ENCODE measurements at places on chromosomes 3 and 15.
A peak's percentile ranks its signal among the peaks of the same experiment; 100 is the strongest.

GRCh38 chr3:7567160-7567559 lies 706.2 kb downstream of the GRM7 start:
- no peak for DNase-seq

GRCh38 chr3:94028093-94028837 lies at the start of gene STX19:
Gene STX19, minus strand, starts transcription at chr3:94028597. Its CDS starts 13,328 bp downstream, at chr3:94015269.
- DNase-seq: no peak

GRCh38 chr3:11606865-11607440 lies 36.8 kb downstream of the VGLL4 start:
- DNase-seq: no peak

DNA sequence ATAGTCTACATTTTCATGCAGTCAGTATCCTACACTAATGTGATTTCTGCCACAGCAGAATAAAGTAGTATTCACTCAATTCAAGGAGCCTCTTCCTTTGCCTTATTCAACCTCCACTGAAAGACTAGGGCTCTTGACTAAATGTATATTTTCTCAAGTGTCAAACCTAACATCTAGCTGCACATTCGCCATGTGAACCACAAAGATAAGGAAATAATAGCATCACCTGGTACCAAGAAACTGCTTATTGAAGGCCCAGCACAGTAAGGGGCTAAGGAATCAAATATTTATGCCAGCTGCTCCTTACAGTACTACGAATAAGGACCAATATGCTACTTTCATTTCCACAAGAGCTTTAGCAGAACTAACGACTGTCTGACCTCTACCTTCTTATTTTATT lies 1.3 kb downstream of the SRP14 start:
- no peak for DNase-seq

- no peak for DNase-seq
Observed at GRCh38 chr3:163552659-163552966, 1525.7 kb downstream of the SI start.

- DNase-seq: no peak
Observed at GRCh38 chr3:142127941-142128658, 21.2 kb downstream of the TFDP2 start.

GRCh38 chr3:162704799-162705385 lies 1208.3 kb downstream of the OTOL1 start:
- DNase-seq: no peak

GRCh38 chr3:14352002-14352627 lies 50.3 kb upstream of the SLC6A6 start:
- DNase-seq: no peak

GRCh38 chr3:18201315-18201714 lies 223.8 kb downstream of the SATB1 start:
- DNase-seq: no peak

DNA sequence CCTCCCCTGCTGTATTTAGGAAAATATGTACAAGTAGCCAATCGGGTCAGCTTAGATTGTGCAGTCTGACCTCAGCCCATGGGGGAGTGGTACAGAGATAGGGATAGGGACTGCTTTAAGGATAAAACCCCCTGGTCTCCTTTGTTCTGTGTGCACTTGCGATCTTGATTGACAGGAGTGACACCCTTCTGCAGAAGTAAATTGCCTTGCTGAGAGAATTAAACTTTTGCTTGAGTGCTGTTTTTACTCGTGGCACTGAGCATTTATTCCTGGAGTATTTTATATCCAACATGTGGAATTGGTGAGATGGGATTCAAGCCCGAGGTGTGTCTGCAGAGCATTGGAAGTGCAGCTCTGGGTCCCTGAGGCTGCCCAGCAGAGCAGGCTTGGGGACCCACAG lies 23.9 kb upstream of the RPL32 start:
- no peak for DNase-seq

DNA sequence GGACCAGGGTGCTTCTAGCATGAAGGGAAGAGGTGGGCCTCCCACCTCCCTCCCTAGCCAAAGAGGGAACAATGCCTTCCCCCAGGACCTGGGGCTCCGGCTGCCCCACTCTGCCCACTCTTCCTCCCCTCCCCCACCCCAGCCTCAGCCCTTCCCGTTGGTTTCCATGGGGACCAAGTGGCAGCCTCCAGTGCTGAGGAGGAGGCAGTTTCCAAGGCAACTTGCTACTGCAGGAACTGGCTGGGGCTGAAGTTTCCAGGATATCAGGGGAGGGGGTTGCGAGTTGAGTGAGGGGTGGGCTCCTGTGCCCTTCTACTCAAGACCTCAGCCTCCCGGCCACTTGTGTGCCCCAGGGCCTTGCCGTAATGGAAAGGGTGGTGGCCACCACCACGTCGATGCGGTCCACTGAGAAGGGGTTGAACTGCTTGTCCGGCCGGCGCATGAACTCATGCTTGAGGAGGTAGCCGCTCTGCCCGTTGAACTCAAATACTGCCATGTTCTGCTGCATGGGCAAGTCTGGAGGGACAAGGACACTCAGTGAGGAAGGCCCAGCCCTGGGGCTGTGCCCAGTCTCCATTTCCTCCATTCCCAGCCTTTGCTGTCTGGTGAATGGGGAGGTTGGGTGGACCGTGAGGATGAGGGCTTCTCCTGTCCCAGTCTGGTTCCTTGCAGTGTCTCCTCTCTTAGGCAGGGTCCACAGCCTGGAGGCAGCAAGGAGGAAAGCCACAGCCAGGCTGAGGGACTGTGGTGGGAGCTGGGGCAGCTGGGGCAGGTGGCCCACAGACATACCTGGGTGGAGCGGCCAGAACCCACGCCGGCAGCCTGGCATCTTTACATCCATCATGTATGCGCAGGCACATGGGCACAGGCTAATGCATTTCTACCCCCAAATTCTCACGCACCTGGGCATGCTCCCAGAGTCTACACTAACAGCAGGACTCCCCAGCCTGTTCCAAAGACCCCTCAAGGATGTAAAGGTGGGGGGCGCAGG lies 11.3 kb upstream of the ANKRD63 start:
- DNase-seq: no peak

- DNase-seq: no peak
Observed at GRCh38 chr15:50452927-50453326, 28.7 kb downstream of the USP8 start.

DNA sequence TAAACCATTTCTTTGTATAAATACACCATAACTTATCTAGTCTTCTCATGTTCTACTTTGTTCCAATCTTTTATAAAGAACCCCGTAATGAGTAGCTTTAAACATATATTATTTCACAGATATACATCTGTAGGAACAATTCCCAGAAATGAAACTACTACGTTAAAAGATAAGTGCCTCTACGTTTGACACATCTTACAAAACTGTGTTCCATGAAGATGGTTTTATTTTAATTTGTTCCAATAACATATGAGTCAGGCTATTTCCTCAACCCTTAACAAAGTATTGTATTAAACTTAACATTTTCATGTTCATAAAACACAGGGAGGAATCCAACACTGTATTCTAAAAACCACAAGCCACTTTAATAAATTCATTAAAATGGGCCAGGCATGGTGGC lies 52.9 kb downstream of the TRPM7 start:
- no peak for DNase-seq

DNA sequence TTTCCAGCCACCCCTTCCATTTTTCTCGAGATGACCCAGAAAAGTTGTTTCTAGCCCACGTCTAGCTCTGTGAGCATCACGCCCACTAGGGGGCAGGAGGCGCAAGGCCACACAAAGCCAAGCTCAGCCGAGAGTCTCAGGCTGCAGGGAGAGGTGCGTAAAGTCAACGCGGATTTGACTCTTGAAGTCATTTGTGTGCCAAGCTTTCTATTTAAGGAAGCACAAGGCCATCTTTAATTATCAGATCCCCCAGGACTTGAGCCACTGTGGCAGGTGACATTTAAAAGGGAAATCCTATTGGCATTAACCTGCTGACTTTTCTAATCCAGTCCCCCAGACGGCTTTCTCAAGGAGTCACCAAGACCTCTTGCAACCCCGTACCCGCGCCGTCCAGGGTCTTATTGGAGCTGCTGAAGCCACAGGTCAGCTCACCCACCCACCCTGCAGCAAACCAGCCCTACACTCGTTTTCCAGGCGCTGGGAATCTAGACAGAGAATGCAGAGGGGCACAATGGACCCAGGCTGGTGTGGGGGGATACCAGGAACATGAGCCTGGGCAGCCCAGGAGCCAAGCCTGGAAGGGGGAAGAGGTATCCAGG lies 62.1 kb downstream of the CAPN7 start:
- peak; percentile 94 for DNase-seq

GRCh38 chr15:45199136-45199810 lies 11.5 kb upstream of the SHF start:
- peak; percentile 8 for DNase-seq

GRCh38 chr3:72120039-72120438 lies 335.1 kb upstream of the PROK2 start:
- DNase-seq: no peak

DNA sequence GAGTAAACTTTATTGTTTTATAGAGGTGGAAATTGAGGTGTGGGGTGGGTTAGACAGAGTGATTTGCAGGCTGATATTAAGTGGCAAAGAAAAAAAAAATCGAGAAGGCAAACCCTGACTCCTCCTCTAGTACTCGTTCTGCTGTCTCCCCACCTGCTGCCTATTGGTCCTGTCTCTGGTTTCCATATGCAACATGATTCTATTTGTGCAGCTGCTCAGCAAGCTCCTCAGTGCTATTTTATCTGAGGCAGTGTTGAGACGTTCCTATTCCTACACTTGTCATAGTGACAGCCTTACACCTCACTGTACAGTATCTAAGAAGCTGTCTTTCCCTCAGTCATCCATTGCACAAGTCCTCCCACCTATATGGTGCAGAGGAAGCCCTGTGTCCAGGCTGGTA lies 45.1 kb downstream of the RSL24D1 start:
- no peak for DNase-seq

DNA sequence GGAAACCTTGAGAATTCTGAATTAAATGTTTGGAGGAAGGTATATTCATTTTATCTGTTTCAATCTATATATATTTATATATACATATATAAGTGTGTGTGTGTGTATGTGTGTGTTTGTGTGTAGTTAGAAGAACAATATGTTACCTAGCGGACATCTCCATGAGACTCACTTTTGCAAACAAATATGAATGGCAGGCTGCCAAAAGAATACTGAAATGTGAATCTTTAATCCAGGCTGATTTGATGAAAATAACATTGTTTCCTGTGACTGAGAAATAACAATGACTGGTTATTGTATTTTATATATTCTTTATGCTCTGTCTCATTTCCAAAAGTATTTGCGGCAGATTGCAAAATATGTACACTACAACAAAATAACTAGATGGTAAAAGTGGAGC lies 255.5 kb upstream of the TGFBR2 start:
- no peak for DNase-seq

DNA sequence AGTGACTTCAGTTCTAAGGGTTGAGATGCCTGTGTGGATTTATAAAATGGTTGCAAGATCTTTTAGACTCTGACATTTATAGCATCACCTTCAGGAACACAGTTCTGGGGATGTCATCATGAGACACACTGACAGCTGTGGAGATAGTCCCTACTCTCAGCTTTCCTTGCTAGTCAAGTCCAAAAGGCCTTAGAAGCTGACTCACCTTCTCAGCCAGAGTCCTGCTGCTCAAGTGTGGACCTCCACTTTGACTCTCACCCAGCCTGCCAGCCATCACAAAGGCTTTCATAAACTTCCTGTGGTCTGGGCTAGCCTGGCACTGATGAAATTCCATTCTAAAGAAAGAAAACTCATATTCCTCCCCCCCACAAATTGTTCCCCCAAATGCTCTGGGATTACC lies 44.8 kb downstream of the TMEM39A start:
- DNase-seq: no peak

DNA sequence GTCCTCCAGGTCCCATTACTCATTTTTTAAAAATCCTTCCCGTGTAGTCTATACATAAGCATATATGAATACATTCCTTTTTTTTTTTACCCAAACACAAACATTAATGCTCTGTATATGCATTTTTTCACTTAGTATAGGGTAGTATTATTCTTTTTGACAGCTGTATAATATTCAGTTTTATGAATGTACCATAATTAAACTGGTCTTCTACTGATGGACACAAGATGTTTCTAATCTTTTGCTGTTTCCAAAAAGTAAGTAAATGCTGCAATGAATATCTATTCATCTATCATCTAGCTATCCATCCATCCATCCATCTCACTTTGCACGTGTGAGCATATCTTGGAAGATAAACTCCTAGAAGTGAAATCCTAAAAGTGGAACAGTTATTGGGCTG lies 110.8 kb downstream of the IGF2BP2 start:
- DNase-seq: no peak

GRCh38 chr15:91894606-91895005 lies 41.1 kb downstream of the SLCO3A1 start:
- DNase-seq: no peak

DNA sequence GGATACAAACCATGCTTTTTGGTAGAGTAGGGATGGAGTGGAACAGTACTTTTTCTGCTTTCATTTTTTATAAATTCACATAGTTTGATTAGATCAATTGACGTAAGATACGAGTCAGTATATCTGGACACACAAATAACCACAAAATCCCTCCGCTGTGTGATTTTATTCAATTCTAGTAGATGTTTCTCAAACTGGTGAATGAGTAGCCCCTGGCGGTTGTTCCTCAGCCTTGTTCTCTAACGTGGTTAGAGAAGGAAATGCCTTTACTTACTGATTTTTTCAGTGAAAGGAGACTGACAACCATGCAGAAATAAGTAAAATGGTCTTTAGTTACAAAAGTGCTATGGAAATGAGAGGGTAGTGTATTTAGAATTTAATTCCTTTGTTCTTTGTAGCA lies 161.0 kb downstream of the TCF12 start:
- DNase-seq: peak; percentile 61

DNA sequence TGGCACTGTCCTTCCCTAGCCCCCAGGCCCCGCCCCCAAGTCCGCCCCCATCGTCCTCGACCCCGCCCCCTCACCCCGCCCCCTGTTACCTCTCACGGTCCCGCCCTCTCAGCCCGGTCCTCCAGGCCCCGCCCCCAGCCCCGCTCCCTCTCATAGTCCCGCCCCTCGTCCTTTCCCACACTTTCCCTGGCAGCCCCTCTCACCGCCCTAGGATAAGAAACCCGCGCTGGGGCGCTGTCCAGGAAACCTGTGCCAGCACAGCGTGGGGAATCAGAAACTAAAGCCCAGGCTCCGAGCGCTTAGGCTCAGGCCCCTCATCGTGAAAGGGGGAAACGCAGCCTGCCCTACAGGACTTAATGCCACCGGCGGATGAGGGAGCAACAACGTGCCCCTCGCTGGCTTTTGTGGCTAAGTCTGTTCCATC lies 20.9 kb downstream of the TRPM1 start:
- DNase-seq: peak; percentile 46

- DNase-seq: peak; percentile 64
Observed at GRCh38 chr3:30604558-30604957, 1.8 kb upstream of the TGFBR2 start.

DNA sequence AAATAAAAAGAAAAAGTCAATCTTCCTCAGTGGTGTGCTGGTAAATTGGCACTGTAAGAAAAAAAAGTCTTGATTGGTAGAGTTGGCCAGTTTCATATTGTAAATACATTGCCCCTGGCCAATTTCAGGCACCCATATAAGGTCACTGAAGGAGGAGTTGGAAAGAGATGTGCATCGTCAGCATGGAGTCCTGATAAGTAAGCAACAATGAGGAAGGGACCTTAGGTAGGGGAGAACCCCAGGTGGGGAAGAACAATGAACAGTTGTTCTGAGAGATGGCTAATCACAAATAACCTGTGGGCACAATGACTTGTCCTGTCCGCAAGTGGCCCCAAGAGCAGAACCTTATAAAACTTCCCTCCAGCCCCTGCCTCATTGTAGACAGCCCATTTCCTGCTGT lies 8.6 kb upstream of the CYP8B1 start:
- DNase-seq: no peak

- DNase-seq: no peak
Observed at GRCh38 chr15:41055706-41056105, 60.4 kb downstream of the INO80 start.

GRCh38 chr3:168070919-168071318 lies 24.8 kb downstream of the GOLIM4 start:
- no peak for DNase-seq

- DNase-seq: peak; percentile 58
Observed at GRCh38 chr3:16512435-16513140, 911 bp downstream of the RFTN1 start.

All from suppressor macrophage treated with lipopolysaccharide for 4 hours (primary cell).